ENCODE measurements at places on chromosomes 2 and 18.

DNA sequence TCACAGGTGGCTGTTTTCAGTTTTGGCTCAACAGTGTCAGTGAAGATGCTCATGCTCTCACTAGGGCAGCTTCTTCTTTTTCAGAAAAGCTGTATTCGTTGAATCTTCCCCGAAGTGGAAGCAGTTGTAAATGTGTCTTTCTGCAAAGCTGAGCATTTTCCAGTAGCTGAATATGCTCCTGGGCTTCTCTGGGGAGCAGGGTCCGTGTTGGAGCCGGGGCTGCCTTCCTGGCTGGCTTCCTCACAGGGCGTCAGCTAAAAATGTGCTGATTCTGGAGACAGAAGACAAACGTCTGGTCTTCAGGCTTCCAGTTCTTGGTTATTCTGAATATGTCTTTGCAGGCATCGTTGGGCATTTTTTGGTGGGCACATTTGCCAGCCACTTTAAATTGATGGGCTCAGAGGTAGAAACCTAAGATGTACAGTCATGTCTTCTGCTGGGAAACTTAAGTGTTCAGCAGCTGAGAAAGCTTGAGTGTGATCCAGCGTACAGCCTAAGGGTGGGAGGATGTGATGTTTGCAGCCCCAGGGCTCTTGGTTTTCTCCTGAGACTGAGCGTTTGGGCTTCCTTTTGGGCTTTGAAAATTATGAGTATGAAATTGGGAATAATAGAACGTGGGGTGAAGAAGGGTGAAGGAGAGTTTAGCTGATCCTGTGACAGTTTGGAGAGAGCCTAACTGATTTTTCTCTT is 19.0 kb downstream of the SETBP1 start:
- DNase-seq = no peak

DNA sequence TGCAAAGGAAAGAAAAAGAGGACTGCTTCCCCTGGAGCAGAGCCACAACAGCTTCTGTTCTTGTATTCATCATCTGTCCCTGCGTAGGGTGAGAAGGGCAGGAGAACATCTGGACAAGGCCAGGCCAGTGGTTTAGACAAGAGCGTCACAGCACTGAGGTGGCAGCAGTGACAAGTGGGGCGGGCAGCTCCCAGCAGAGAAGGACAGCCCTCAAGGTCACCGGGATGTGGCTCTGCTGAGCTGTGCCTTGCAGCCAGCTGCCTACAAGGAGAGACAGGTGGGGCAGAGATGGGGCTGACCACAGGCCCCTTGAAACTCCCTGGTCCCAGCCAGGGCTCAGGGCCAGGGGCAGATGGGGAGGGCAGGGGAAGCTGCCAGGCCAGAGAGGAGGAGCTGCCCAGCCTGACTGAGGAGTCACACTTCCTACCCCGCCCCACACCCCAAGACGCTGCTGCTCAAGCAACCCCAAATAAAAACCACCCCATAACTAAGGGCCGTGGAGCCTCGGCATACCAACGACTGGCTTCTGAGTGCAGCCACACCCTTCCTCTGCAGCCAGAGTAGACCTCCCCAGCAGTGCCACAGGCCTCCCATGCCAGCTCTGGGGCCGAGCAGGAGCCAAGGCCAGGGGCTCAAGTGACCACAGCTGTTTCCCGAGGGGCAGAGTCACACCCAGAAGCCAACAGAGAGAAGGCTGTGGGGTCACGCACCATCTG is 5.4 kb downstream of the RAB11FIP5 start:
- DNase-seq = no peak

GRCh38 chr2:155035308-155035707 is 336.8 kb downstream of the KCNJ3 start:
- DNase-seq = no peak

GRCh38 chr18:61076986-61077385 is 256.2 kb upstream of the CDH20 start:
- DNase-seq = no peak

- no peak for DNase-seq
Measured at GRCh38 chr2:152465541-152465940, 130.6 kb downstream of the FMNL2 start.

GRCh38 chr18:23716516-23716915 is 27.3 kb downstream of the LAMA3 start:
- DNase-seq = peak; percentile 12

DNA sequence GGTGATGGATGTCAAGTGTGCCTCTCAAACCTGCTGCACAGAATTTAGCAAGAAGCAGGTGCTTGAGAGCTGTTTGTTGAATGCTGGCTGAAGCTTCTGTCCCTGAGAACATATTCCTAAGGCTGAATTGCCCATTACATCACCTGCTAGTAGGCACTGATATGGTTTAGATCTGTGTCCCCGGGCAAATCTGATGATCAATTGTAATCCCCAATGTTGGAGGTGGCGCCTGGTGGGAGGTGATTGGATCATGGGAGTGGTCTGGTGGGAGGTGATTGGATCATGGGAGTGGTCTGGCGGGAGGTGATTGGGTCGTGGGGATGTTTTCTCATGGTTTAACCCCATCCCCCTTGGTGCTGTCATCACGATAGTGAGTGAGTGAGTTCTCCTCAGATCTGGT is 128.0 kb downstream of the HRH4 start:
- no peak for DNase-seq

- DNase-seq = no peak
Measured at GRCh38 chr2:152569186-152569585, 148.1 kb downstream of the PRPF40A start.

DNA sequence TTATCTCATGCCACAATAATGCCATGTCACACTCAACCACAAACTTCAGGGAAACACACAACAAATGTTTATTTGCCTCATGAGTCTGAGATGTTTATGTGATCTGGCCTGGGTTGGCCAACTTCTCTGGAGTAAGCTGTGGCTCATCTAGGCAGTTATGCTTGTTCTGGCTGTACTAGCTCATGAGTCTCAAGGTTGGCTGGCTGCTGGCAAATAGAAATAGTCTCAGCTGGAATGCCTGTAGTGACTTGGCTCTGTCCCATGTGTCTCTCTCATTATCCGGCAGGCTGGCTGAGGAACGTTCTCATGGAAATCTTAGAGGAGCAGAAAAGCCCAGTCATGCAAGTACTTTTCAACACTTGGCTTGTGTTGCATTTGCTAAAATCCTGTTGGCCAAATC is 234.9 kb upstream of the CDH2 start:
- no peak for DNase-seq

GRCh38 chr2:126658905-126659561 is 3.1 kb downstream of the GYPC start:
- no peak for DNase-seq

DNA sequence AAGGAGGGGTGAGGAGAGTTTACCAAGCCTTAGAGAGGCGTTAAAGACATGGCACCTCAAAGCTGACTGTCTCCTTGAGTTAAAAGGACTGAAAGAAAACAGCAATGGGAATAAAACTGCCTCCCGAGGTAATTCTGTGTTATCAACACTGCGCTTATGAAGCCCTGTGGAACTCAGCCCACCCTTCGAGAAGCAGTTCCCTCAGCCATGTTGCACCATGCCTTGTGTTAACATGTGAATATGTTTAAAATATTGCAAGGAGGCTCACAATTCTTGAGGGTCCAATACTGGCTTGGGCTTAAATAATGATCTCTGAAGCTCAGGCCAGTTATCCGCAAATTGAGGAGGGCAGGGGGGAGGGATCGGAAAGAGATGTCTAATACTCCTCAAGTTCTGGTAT is 14.7 kb downstream of the KLF7 start:
- no peak for DNase-seq

- no peak for DNase-seq
Measured at GRCh38 chr2:10166676-10167292, 44.2 kb downstream of the RRM2 start.

DNA sequence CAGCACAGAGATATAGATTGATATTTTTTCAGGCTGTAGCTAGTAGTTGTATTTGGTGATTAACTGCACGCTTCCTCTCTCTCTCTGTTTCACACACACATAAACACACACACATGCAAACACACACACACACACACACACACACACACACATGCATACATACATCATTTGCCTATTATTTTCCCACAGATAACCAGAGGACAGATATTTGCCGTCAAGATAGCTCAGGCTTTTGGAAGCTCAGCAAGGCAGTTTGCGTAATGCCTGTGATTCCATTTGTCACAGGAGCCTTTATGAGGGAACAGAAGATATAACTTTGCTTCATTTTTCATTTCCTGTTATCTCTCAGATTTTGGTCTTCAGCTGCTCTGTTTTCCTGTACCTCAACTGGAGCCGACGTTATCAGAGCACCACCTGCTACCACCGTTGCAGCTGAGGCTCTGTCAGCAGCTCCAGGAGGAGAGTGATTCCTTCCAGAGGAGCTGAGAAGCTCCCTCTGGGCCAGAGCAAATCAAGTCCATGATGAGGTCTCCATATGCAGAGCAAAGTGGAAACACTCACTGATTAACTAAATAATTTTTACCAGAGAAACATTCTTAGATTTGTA is 341.9 kb upstream of the PIK3C3 start:
- DNase-seq = no peak

- DNase-seq = no peak
Measured at GRCh38 chr18:44682201-44682870, 1.6 kb downstream of the SETBP1 start.

GRCh38 chr2:219157396-219157795 is 3.2 kb downstream of the NHEJ1 start:
- DNase-seq = no peak

DNA sequence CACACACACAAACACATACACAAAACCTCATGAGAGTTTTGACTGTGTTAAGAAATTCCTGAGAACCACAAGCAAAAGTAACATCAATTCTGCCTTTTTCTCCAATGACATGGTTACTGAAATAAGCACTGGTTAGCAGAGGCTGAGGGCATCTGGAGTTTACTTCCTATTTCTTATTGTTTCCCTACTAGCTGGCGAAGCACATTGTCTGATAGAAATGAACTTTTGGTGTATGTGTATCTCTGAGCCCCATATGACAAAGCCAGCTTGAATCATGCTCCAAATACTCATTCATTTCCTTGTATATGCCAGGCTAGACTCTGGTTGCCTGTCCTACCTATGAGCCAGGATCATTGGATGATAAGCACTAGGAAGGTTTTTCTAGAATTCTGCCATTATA is 203.1 kb downstream of the NCKAP5 start:
- no peak for DNase-seq

- no peak for DNase-seq
Measured at GRCh38 chr2:5528706-5529105, 163.5 kb upstream of the SOX11 start.

DNA sequence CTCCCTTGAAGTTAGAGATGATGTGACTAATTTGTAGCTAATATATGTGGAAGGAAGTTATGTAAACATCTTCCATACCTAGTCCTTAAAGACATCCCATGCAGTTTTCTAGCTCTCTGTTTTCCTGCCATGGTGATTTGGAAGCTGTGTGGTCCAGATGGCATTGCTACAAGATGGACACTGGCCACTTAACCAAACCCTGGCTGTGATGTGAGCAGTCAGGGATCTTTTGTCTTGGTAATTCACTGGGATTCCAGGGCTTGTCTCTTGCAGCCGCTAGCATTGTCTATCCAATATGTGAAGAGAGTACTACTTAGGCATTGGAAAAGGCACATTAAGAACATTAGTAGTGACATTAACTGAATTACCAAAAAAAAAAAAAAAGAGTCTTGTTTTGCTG is 139.9 kb upstream of the DOCK10 start:
- no peak for DNase-seq

- DNase-seq = no peak
Measured at GRCh38 chr2:136008205-136008865, 22.9 kb upstream of the DARS1 start.

DNA sequence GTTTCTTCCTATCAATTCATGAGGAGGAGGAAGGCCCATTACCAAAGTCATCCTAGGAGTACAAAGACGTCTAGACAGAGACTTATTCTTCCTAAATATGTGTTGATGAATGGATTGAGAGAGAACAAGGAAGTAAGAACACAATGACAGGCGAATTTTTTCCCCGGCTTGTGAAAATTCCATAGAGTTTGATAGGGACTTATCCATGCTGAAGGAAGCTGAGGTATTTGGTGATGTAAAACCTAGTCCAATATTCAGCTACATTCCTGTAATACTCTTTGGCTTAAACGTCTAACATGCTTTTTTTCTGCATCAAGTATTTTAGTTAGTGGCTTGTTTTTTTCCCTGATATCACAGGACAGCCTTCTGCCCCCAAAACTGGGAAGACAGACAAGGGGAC is 121.9 kb upstream of the MYT1L start:
- DNase-seq = no peak

GRCh38 chr18:3706279-3707097 is 256.5 kb downstream of the TGIF1 start:
- DNase-seq = no peak

- no peak for DNase-seq
Measured at GRCh38 chr18:79766308-79766707, 31.4 kb upstream of the KCNG2 start.

- DNase-seq = no peak
Measured at GRCh38 chr2:45194596-45194995, 185.3 kb upstream of the SIX2 start.

- no peak for DNase-seq
Measured at GRCh38 chr18:8303151-8303755, 306.0 kb upstream of the RAB12 start.

GRCh38 chr2:148430101-148430500 is 214.4 kb upstream of the EPC2 start:
- DNase-seq = no peak

Data from Calu3 (cell line).